T47D (cell line): ENCODE measurements at places on chromosomes 2 and 18.

DNA sequence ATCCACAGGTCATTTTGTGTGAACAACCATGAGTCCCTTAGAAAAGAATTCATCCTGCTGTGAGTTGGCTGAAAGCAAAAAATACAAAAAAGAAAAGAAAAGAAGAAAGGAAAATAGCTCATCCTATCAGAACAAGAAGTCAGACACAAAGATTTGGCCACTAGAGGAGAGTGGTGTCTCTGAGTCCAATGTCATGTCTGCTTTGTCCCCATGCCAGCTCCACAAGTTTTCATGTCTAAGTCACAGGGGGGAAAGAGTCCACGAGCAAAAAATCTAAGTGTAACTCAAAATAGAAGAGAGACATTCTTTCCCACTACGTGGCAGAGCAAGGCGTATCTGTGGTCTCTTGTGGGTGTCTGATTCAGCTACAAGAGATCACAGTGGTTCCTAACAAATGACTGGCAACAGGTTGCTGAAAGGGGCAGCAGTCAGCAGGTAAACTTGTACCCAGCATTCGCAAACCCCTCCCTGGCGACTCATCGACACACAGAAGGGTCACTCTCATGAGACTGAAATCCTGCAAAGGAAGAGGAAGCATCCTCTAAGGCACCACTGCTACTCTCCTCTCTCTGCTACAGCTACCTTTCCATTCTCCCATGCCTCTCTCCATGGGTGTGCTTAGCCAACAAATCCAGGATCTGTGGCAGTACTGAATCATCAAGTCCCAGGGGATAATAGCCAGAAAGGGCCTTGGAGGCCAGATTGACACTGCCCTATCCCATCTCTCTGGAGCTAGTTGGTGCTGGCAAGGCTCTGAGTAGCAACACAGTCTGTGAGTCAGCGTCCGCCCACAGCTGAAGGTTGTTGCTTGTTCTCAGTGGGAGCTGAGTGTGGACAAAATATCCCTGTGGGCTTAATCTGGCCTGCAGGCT, 123.0 kb upstream of the SLC39A10 start:
- no peak for DNase-seq

DNA sequence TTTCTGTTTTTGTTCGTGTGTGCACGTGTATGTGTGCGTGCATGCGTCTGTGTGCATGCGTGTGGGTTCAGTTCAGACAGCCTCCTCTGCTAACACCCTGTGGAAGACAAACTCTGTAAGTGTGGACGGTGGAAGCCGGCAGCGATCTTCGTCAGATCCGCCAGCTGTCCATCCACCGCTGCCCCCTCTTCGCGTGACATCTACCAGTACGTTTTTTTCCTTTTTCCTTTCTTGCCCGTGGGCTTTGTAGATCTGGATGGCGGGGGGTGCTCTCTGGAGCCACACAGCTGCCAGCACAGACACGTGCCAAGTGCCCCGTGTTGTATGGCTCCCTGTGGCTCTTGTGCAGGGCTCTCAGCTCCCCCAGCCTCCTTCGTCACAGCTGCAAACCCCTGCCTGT, 32.3 kb downstream of the ITGB1BP1 start:
- no peak for DNase-seq

DNA sequence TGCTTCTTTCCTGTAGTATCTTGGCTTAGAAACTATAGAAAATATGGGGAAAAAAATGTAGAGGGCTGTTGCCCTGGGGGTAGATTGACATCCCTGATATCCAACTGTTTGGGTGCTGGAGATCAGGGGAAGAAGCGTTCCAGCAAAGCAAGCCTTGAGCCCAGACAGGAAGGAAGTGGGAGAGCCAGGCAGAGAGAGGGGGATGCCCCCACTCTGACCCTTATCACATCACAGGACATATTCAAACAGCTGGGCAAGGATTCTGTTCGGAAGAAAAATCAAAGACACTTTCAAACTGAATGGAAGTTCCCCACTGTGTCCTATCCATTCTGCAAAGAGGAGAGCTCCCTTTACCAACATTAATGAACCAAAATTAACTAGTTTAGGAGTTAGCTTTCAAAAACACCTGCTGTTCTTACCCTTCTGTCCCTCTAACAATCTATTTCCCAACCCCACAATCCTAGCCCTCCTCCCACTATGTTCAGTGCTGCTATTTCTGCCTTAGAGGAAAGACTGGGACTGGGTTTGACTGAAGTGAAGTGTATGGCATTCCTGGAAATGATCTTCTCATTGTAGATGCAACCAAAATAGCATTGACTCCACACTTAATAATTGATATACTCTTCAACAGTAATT, 16.9 kb upstream of the KCNG3 start:
- no peak for DNase-seq

- DNase-seq: no peak
Observed at GRCh38 chr2:179991344-179991743, 15.8 kb downstream of the CWC22 start.

- no peak for DNase-seq
Observed at GRCh38 chr18:77376043-77376732, 126.5 kb downstream of the GALR1 start.

DNA sequence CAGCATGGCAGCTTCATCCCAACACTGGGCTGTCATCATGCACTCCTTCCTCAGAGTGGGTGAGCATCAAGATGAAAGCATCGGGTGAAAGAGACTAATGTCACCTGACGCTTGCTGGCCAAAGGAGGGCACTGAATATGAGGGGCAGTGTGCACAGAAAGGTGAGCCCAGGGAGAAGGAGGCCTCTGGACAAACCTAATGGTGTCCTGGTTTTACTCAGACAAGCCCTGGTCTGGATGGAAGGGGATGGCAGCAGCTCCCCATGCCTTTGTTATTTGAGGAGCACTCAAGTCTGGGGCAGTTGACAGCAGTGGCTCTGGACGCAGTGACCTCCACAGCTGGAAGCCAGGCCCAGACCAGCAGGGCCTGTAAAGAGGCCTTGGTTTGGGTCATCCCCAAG, 209.7 kb downstream of the SMAD2 start:
- DNase-seq: no peak

DNA sequence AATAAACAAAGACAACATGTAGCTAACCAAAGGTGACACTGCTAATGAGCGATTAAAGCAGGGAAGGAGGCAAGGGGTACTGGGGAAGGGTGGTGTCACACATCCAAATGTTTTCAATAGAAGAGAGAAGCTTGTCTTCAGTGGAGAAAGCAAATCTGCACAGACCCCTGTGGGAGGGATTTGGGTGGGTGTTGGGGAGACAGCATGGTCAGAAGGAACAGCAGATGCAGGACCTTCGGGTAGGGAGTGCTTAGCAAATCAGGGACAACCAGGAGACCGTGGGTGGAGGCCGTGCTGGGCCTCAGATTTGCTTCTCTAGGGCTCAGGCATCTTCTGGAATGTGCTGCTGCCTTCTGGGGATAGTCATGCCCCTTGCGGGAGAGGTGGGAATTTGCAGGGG, 185.3 kb upstream of the RAB6C start:
- no peak for DNase-seq
